ACHN (cell line): ENCODE measurements at places on chromosomes 6 and 20.

- DNase-seq = no peak
Observed at GRCh38 chr20:60115451-60115850, 157.2 kb downstream of the CDH26 start.

DNA sequence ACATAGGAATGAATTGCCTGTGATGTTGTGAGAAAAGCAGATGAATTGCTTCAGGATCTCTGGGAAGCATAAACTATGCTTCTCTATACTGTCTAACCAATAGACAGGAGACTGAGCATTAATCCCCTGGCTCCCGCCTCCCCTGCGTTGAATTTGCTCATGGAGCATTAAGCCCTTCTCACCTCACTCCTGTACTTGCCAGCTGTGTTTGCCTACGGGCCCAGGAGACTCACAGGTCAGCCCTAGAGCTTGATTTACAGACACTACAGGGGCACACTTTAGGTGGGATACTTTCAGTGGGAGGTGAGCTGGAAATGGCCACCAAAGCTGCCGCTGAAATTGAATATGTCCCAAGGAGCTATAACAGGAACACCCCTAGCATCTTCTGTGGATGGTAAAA, 418.7 kb downstream of the CBLN4 start:
- no peak for DNase-seq

GRCh38 chr6:156688620-156688971, 88.6 kb upstream of the ARID1B start:
- no peak for DNase-seq

DNA sequence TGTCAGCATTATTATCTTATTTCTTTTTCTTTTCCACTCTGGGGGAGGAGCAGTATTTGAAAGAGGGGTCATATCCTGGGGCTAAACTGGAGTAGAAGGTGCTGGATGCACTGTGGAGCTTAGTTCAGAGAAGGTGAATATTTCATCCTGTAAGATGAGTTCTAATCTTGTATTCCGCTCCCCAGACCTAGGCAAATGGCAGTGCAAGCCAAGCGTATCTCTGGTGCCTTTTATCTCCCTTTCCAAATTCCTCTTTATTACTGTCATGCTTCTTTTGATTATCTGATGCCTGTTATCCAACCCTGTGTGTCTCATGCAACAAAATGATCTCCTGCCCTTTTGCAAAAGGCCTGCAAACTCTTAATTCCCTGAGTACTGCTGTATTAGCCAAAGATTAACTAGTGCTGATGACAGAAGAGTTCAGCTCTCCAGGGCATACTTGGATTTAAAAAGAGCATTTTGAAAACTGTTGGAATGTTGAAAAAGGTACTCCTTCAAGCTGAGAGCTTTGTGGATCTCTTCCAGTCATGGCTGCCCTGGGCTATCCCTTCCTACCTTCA, 138.0 kb downstream of the CARMIL1 start:
- DNase-seq = peak; percentile 12

DNA sequence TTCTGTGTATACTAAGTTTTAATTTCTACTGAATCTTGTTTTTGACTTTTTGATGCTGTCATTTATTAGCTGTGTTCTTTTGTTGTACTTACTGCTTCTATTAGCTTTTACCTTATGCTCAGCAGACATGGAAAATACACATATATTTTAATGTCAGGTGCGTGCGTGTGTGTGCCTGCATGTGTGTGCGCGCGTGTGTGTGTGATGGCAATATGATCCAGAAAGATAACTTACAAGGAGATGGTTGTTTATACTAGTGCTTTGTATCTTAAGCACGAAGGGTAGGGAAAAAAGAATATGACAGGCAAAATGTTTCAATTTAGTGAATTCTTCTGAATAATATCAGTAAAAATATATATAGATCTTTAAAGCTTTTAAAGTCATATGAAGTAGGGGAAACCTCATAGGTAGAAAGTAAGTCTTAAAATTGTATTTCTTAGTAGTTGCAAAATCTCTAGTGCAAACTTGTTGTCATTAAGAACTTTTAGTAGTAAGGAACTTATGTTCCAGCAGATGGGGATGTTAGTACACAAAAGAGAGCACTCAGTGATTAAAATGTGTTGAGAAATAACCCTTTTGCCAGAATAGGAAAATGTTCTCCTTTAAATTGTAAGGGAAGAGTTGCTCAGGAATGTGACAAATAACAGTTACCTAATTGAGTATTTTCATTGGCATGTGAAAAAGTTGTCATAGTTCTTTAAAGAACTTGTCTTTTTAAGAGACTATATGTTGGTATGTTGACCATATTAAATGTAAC, 13.2 kb downstream of the QKI start:
- peak; percentile 61 for DNase-seq

- no peak for DNase-seq
Observed at GRCh38 chr6:44156494-44157151, 2.0 kb upstream of the CAPN11 start.

DNA sequence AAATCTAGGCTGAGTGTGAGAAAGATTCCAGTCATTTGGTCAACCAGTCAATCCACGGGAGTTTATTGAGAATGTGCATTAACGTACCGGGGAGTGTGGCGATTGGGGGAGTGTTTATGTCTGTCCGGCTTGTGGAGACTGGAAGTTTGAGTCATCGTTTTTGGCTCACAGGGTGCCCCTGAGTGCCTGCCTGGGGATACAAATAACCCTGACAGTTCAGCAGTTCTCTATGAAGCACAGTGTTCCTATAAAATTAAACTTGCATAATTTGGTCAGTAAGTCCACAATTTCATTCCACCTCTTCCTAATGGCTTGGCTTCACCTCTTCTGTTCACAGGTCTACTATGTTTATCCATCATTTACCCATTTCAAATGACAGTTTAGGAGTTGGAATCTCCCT, 72.6 kb upstream of the PLEKHG1 start:
- no peak for DNase-seq

DNA sequence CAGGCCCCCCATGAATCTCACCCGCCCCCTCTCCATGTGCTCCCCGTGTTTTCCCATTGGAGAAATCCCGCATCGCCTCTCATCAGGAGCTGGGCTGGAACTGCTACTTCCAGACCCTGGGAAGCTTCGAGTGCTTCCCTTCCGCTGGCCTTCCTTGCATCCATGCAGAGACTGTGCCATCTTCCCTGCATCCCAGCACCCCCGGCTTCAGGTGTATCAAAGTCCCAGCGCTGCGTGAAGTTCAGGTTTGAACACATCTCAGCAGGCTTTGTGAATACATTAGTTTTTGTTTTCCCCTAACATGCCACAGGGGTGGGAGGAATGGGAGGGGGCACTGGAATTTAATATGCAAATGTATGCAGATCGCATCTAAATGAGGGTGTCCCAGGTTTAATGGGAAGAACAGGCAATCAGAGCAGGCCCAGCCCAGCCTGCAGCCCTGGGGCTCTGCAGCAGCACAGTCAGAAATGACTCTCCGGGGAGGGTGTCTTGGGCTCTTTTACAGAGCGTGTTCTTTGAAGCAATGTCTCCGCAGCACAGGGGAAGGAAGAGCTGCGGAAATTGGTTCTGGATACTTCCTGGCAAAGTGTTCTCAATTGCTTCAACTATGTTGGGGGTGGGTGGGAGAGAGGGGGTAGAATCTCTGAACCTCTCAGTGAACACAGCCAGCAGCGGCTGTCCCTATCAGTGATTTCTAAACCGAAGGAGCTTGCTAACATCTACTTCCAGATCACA, 8.3 kb upstream of the MMP9 start:
- no peak for DNase-seq

DNA sequence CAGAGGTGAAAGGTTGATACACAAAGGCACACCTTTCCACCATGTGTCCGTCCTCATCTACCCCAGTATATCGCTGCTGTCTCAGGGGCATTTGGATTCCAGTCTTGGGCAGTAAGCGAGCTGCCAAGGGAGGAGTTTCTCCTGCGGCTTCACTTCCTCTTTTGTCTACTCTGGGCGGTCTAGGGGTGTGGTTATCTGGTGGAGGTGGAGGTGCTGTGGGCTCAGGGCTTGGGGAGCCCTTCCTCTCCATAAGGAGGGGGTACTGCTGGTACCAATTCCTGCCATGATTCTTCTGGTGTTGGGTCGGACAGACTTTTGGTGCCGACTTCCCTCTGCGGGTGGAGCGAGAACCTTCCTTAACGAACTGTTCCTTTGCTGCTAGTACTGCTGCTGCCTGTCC, 31.9 kb upstream of the FABP7 start:
- no peak for DNase-seq

- DNase-seq = no peak
Observed at GRCh38 chr6:42175860-42176259, 2.7 kb downstream of the GUCA1A start.

DNA sequence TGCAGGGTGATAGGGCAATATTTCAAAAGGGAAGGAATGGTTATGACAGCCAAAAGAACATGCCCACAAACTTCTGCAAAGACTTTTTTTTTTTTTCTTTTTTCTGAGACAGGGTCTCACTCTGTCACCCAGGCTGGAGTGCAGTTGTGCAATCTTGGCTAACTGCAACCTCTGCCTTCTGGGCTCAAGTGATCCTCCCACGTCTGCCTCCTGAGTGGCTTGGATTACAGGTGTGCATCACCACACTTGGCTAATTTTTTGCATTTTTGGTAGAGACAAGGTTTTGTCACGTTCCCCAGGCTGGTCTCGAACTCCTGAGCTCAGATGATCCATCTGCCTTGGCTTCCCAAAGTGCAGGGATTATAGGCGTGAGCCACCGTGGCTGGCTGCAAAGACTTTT, 117.6 kb upstream of the ADGRF1 start:
- DNase-seq = no peak

DNA sequence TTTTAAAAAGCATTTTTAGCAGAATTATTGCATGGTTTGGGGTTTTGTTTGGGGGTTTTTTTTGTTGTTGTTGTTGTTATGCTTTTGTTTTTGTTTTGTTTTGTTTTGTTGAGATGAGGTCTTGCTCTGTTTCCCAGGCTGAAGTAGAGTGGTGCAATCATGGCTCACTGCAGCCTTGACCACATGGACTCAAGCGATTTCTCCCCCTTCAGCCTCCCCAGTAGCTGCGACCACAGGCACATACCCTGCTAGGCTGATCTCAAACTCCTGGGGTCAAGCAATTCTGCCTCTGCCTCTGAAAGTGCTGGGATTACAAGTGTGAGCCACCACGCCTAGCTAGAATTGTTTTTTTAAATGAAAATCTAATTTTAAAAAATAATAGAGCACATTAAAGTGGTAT, 35.7 kb downstream of the UBR2 start:
- no peak for DNase-seq

GRCh38 chr6:105832313-105832761, 253.8 kb upstream of the PRDM1 start:
- DNase-seq = no peak

DNA sequence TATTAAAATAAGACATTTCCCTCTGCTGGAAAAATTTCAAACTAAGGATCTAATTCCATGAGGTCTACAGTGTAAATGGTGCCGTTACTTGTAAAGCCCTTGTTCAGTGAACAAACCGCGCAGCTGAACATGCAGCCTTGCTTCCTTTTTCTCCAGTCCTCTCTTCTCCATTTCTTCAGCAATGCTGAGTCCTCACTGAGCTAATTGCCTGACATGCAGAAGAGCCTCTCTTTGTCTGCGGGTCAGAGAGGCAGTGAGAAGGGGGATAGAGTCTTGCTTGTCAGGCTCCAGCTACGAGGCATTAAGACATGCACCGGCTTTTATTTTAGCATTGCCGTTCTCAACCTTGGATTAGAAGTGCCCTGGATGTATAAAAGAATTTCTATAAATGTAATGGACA, 25.7 kb downstream of the ZDHHC14 start:
- DNase-seq = no peak

DNA sequence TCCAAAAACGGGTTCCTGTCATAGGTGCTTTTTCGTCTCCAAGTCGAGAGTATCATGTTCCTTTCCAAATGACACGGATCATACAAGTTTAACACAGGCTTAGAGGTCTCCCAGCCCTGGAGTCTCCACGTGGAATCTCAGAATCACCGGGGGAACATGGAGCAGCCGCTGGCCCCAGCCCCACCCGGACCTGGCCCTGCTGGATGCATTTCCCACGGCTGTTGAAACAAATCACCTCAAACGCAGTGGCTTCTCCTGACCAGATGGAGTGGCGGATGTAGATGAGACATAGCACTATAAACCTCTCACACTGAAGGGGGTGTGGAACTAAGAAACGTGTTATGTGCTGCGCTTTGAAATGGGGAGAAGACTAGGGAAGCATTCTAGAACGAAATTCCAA, 70.0 kb upstream of the FRMD1 start:
- no peak for DNase-seq

GRCh38 chr6:116035616-116036015, 25.1 kb downstream of the FRK start:
- DNase-seq = no peak

- DNase-seq = no peak
Observed at GRCh38 chr20:17572034-17572638, 2.3 kb downstream of the DSTN start.

DNA sequence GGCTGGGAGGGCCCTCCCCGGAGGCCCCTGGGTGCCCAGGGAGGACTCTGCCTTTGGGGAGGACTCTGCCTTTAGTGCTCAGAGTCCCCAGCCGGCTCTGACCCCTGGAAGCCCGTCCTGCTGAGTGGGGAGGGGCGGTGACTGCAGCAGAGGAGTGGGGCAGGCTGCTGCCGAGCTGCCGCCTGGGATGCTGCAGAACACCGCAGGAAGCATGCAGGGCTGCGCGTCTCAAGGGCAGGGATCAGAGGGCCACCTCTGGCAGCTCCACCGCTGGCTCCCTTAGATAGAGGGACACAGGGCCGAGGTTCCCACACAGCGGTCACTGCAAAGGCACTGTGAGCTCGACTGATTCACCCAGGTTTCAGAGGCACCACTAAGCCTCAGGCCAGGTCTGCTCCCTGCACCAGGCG, 82.2 kb upstream of the GATA5 start:
- DNase-seq = no peak

DNA sequence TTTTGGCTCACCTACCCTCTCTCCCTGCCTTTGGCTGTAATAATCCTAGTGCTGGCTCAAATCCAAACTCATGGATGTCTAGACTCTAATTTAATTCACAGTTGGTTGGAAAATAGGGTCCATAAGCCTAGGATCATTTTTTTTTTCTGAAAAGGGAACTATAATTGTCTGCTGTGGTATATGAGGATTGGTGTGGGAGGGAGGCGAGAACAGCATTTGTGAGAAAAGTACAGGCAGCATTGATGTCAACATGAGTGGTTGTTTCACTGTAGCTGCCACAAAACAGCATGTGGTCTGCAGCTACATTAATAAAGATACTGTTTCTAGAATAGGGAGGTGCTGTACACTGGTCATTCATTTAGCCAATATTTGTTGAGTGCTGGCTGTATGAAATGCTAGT, 18.6 kb upstream of the POLR1H start:
- no peak for DNase-seq

DNA sequence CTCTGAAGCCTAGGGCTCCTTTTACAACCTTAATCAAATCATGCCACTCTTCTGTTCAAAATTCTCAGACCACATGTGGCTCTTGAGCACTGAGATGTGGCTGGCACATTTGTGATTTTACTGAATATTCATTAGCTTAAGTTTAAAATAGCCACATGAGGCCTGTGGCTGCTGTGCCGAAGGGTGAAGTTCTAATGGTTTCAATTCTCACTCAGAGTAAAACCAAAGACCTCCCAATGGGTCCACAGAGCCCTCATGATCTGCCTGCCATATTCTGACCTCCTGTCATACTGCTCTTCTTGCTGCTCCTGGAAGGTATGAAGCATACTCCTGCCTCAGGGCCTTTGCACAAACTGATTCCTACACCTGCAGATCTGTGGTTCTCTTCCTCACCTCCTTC, 7.8 kb upstream of the CST3 start:
- DNase-seq = no peak

- DNase-seq = no peak
Observed at GRCh38 chr20:35525639-35526038, 3.8 kb downstream of the C20orf173 start.
